Daoy (cell line): ENCODE measurements at places on chromosomes 12 and 14.

- DNase-seq = no peak
These were observed 191.9 kb downstream of the EPS8 start for GRCh38 chr12:15597125-15597830.

DNA sequence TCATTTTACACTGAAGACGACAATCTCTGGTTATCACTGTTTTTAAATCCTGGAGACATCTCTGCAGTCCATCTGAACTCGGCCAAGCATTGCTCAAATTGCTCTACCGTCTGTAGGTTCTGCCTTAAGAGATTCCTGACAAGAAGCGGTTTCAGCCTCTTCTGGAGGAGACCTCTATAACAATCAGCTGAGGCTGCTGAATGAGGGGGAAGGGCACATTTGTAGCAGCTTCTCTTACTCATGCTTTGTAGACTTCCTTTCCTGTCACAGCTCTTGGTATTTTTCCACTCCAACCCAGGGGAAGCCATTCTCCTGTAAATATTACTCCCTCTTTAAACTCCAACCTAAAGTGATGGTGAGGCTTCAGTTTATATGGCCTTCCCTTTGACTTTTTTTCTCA is 3.0 kb downstream of the ARG2 start:
- DNase-seq = peak; percentile 86

DNA sequence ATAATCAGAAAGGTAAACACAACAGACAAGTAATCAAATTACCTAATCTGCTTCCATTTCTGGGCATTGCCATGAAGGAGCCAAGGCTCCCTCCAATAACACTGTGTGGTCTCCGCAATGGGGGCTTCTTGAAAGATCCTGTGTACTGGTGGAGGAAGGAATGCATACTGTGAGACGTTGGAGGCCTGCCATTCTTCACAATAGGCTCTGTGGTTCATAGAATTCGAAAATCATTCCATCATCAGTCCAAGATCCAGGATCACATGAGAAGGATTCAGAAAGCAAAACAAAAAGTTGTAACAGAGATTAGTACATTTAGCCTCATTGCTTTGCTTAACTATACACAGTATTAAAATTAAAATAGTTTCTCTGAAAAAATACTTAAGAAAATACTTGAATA is 76.3 kb downstream of the CDK17 start:
- DNase-seq = no peak

DNA sequence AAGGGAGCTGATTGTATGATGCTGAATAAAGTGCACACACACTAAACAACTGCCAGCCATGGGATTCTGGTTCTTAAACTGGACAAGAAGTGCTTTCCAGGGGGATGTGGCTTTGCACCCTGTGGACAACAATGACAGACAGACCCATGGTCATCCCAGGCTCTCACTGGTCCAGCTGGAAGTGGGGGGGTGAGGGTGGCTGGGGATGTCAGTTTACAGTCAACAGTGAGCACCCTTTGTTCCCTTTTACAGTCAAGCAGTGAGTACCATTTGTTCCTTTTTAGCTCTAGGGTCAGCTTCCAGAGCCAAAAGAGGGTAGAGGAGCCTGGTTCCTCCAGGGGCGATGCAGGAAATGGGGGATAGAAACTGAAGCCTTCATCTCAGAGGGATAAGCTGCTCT is 100.7 kb downstream of the SMOC1 start:
- no peak for DNase-seq

DNA sequence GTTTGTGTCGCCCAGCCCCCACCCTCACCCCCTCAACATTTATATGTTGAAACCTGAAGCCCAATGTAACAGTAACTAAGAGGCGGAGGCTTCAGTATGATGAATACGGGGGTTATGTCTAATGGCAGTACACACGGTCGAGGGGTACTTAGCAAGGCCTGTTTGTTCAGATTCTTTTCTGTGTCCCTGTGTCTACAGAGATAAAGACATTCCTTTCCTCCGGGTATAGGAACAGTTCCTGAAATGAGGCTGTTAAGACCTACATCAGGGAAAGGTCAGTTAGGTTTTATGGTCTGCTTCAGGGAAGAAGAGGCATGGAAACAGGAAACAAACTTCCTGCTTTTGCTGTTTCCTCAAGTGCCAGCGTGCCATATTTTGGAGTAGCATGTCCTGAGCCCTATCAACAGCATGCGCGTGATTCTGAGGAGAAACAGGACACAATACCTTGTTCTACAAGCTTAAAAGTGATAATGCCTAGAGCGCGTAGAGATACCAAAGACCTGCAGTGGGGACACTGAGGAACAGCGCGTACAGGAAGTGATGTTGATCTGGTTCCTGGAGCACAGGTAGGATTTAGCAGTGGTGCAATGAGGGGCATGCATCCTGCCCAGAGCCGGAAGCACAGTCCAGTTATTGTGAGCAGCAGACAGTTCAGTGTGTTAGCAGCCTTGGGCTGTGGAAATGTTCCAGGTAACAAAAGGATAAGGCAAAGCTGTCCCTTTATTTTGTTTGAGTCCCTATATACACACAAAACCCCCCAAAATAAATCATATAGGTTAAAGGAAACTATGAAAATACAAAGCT is 47.2 kb downstream of the FGD4 start:
- DNase-seq = no peak

GRCh38 chr12:62760779-62761178 is 174.2 kb downstream of the PPM1H start:
- no peak for DNase-seq

DNA sequence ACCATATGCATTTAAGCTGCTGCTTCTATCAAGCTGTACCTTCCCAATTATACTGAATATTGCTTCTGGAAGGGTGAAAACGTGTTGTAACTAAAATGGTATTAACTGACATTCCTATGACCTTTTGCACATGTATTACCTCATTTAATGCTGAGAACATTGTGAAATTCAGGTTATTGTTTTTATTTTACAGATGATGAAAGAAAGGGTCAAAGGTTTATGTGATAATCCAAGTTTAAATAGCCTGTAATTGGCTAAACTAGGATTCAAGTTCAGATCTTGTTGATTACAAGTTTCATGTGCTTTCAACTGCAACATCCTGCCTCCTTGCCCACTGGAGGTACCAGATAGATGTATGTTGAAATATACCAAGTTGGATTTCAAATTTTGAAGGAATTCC is 433.3 kb upstream of the PRICKLE1 start:
- DNase-seq = no peak

GRCh38 chr14:22268875-22269274 is 320.1 kb downstream of the DAD1 start:
- DNase-seq = peak; percentile 50

DNA sequence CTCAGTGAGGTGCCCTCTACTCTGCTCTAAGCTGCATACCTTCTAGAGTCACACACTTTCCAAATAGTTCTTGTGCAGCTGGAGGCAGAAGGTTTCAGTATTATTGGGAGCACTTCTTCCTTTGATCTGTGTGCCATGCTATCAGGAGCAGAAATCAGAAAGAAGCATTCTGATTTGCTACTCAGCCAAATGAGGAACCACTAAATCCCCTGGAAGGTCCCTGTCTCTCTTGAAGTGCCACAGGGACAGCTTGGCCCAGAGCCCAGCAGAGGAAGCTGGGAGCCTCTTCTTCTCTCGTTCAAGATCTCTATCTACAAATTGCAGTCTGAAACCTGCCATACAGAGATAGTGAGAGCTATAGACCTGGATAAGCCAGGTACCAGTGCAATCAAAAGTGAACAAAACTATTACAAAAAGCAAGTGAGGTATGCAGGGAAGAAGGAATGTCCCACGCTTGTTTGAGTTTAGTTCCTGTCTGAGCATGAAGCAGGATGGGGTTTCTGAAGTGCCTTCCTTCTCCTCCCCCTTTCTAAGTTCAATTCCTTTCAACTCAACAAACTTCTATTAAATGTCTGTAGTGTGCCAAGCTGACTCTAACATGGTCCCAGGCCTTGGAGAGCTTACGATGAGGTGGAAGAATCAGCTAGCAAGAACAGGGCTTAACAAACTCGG is 100.9 kb upstream of the PARP11 start:
- DNase-seq = no peak

DNA sequence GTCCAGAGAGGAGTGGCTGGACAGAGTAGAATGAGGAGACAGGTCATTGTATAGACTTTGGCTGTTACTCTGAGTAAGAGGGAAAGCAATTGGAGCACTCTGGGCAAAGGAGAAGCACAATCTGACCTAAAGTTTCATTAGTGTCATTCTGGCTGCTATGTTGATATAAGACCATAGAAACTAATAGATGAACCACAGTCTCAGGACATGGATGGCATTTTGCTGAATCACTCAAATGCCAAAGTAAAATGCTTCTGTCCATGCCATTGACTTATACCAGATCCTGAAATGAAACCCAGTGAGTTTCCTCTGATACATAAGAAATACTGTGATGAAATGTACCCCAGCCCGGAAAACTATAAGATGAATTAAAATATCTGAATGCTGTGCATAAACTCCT is 65.8 kb upstream of the COCH start:
- DNase-seq = no peak

DNA sequence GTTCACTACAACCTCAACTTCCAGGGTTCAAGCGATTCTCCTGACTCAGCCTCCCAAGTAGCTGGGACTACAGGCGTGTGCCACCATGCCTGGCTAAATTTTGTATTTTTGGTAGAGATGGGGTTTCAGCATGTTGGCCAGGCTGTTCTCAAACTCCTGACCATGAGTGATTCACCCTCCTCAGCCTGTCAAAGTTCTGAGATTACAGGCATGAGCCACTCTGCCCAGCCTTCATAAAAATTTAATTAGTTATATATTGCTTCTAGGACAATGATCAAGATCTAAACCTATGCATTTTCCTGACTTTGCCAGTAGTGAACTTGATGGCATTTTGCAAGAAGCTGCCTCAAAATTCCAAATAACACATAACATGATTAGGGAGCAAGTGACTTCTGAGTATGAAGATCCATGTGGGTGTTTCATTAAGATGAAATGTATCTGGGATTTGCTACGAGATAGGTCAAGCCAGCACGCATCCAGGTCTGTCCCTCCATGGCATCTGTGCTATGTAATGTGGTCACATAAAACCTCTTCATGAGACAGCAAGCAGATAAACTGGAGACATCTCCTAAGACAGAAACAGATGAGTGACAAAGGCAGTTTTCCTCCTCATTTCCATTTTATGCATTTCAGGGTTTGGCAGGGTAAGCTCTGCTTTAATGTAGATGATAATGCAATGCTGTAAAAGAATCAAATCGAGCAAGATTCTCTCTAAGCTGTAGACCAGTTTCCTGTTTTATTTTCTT is 319.4 kb upstream of the ATP2B1 start:
- no peak for DNase-seq

DNA sequence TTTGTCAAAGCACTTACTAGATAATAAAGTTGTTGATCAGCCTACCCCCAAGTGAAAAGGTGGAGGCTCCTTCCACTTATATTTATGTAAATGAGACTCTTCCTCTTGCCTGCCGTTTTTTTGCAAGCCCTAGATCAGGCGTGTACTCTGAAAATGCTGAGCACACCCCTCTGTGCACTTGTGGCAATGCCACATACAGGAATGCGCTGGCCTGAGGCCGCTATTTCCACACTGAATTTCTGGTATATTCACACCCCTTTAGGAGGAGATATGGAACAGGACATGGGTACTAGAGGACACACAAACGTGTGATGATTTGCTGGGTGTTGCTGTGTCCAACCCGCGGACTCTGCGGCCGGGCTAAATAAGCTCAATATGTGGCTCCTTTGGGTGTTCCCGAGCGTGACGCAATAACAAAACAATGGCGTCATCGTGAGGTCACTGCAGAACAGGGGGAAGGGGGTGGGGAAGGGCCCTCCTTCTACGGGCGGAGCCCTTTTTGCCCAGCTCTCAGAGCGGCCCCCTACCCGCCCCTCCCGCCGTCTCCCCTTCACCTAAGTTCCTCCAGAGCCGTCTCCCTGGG is 554 bp upstream of the TSPAN31 start:
- no peak for DNase-seq

DNA sequence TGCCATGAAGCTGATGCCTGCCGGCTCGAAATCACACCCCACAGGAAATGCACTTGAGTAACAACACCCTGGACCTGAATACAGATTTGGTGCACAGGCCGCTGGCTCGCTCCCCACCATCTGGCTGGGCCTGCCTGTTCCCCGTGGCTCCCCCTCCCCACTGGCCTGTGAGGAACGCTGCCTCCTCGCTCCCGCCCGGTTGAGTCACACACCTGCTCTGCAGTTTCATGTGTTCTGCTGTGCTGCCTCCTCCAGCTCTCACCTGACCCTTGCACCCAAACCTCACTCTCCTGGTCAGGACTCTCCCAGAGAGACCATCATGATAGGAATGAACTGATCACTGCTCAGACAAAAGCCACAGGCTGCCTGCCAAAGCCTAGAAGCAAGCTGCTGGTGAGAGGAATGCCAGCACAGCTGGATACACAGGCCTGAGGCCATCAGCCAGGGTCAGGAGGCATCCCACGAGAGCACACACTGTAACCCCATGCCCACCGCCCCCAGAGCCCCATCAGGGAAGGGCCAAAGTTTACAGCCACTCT is 3.8 kb upstream of the SIVA1 start:
- DNase-seq = no peak

GRCh38 chr12:120652656-120653435 is 12.4 kb downstream of the CABP1 start:
- DNase-seq = no peak

DNA sequence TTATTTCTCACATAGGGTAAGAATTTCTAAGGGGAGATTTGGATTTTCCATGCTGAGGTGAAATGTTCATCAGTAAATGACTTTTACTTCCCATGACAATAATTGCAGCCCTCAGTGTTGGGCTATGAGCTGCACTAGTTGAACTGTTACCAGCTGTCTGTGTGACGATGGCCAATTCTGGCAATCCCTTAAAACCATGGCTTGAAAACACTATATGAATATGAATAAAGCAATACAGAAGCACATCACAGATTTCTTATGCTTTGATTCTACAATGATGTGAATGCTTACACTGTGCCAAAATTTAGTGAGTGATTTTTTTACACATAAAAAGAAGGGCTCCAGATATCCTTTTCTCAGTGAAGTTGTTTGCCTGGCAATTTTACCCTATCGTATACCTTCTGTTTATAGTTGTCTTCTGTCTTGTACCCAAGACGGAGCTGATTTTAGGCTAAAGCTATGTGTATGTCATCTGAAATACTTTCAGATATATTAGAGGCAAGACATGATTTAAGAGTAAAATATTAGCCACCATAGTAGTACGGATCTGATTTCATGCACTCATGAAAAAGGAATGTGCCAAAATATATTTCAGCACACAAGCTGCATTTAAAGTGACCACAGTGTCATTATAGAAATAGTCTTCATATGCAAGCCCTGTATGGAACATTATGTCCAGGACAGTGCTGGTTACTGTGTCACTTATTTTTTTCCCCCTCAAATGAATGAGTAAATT is 52.0 kb downstream of the SLC38A4 start:
- DNase-seq = peak; percentile 25

DNA sequence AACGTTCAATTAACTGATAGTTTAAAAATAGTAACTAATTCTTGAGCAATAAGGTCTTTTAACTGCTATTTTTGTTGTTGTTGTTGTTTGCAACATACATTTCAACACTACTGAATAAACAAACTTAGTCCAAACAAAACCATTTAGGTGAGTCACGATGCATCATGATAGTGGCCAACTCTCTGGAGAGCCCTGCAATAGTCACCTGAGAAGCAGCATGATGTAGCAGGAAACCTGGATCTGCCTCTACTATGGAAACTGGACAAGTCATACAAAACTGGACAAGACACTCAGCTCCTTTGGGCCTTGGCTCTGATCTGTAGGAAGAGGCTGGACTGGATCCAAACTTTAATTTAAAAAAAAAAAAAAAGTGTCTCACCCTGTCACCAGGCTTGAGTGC is 117.3 kb downstream of the MED13L start:
- DNase-seq = peak; percentile 43

GRCh38 chr12:89448526-89448925 is 76.1 kb downstream of the GALNT4 start:
- no peak for DNase-seq

GRCh38 chr12:52063082-52063924 is 6.5 kb upstream of the ATG101 start:
- no peak for DNase-seq

- no peak for DNase-seq
These were observed 27.2 kb downstream of the KLC1 start for GRCh38 chr14:103656031-103656755.
